Activated naive CD4-positive, alpha-beta T cell (primary cell): ENCODE measurements at places on chromosomes 11 and 22.

GRCh38 chr22:25728071-25728470, 13.9 kb upstream of the MYO18B start:
- no peak for DNase-seq

GRCh38 chr11:72114570-72114969, 2.1 kb upstream of the ANAPC15 start:
- DNase-seq: no peak

GRCh38 chr11:63683133-63683991, 2.1 kb downstream of the RTN3 start:
- DNase-seq: no peak

DNA sequence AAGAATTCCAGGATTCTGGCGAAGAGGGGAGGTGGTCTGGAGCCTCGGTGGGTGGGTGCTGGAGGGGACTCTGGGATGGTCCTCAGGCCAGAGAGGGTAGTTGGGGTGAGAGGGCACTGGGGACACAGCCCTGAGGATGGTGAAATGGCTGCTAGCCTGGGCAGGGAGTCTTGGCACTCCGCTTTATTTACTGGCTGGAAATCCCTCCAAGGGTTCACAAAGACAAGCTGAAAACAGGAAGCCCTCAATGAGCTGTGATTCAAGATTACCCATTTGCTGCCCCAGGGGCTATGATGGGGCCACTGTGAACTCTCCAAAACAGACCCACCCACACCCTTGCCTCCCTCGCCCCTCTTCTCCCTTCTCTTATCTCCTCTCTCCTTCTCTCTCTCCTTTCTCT, 71.9 kb downstream of the FBXO7 start:
- no peak for DNase-seq

DNA sequence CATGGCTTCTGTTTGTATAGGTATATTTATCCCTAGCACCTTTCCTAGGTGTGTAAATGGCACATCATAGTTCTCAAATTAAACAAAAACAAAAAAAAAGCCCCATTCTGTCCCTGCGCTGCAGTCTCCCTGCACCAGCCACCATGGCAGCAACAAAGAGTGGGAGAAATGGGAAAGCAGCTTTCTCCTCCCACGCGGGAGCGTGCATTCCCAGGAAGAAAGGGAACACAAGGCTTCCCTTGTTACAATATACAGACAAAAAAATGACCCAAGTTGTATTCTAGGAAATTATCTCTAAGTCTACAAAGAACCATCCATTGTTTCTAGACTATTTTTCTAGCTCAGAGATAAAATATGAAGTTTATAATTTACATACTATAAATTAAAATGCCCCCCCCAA, 16.1 kb upstream of the TMPRSS5 start:
- DNase-seq: no peak

GRCh38 chr11:109521571-109522086, 99.6 kb downstream of the C11orf87 start:
- DNase-seq: no peak

GRCh38 chr11:21119411-21119810, 450.0 kb downstream of the NELL1 start:
- no peak for DNase-seq

DNA sequence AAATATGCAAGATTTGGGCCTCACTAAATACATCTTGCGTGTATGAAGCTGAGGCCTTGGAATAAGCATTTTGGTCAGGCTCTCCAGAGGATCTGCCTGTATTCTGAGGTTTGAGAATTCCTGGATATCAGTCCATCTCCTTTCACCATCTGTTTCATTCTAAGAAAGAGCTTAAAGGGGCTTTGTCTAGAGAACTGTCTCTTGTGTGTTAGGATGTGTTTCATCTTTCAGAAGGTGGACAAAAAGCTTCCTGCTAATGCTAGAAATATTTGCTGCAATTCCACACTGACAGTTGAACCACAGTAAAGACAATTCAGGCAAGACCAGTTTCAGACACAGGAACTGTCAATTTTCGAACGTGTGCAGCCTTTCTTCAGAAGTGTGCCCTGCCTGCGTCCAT, 185.4 kb downstream of the DBX1 start:
- no peak for DNase-seq

DNA sequence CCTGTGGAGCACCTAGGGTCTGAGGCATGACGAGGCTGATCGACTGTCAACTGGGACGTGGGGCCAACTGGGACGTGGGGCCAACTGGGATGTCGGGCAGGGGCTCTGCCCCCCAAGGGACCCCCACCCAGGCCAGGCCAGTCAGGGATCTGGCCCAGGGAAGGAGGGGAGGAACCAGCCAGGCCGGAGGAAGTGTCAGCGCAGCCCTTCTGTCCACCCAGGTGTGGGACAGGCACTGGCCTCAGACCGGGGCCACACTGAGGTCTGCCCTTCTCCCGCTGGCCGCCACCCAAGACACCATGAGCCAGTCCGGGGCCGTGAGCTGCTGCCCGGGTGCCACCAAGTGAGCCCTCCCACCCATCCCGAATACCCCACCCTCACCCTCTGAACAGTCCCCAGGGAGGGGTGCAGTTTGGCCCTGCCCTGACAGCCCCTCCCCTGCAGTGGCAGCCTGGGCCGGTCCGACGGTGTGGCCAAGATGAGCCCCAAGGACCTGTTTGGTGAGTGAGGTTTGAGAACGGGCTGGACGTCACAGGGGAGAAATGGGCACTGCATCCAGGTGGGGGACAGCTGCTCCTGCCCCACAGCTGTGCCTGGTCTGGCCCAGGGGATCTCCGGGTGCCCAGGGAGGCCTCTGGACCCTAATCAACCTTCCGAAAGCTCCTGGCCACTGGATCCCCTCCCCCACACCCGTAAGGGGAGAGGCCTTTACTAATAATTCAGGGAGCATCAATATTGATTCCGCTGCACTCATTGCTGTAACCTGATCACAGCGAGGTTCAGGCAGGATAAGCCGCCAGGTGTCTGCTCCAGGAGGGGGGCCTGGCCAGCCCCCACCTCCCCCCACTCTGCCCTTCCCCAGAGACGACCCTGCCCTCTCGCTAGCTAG, 3.3 kb downstream of the EPS8L2 start:
- no peak for DNase-seq

DNA sequence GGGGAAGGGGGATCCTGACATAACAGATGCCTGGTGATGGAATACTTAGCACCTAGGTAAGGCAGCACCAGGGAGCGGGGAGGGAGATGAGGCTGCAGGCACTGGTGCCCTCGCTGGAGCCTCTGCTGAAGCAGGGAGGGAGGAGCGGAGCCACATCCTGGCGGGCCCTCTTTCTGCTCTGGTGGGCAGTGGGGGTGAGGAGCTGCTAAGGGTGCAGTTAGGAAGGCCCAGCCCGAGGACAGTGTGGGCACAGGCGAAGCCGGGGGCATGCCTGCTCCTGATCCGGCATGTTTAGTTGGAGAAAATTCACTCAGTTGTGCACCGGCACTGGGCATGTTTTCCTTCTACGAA, 83.9 kb downstream of the MED15 start:
- DNase-seq: no peak

DNA sequence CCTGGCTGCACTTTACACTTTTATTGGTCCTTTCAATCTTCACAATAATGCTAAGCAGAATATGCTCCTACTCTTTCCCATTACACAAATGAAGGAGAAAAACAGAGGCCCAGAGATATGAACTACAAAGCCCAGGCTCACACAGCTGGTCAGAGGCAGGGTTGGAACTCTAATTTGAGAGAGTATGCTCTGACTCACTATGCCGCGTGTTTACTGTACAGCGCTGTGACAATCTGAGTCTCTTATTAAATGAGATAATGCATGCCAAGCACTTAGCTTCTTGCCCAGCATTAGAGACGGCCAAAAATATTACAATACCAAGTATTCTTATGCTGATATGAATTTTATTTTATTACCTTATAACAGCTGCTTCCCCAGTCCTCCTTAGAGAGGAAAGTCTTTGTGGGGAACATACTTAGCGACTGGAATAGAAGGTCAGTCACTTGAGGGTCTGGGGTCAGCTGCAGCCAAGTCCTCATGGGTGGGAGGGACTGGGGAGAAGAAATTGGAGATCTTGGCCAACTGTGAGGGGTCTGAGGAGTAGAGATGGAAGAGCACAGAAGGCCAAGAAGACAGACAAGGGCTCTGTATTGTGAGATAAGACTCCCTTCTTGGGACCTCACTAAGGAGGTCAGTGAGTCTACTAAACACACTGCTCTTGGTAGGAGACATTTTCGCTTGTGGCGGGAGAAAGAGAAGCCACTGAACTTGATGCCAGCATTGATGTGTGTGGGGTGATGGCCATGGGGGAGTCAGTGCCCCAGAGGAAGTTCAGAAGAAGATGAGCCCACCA, 150.8 kb upstream of the TIMP3 start:
- no peak for DNase-seq

GRCh38 chr11:119937412-119937811, 200.5 kb downstream of the TRIM29 start:
- DNase-seq: no peak

DNA sequence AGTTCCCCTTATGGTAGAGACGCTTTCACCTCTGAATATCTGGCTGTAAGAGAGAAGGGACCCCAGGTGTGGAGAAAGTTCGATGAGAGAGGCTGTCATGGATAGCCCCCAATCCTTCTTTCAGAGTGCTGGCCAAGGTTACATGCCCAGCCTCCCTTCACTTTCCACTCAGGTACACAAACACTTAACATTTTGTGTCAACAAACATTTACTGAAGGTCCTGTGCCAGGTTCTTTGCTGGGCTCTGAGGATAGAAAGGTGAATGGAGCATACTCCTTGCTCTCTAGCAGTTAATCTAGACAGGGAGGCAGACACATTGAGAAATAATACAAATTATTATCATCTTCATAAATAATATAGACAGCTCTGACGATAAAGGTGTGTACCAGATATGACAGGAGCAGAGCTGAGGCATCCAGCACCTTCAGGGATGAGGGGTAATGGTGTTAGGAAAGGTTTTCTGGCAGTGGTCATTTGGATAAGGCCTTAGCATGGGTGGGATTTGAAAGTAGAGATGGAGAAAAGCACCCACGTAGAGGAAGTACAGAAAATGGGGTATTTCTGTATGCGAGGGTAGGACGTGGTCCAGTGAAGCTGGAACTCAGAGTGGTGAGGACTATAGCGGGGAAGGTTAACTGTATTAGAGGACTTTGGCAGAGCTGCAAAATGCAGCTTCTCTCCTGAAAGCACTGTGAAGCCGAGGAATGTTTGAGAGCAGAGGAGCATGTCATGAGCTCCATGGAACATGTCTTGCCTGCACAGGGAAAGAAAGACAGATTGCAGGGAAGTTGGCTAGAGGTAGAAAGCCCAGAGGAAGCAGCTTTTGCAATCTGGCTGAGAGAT, 19.6 kb downstream of the PPFIBP2 start:
- DNase-seq: no peak

DNA sequence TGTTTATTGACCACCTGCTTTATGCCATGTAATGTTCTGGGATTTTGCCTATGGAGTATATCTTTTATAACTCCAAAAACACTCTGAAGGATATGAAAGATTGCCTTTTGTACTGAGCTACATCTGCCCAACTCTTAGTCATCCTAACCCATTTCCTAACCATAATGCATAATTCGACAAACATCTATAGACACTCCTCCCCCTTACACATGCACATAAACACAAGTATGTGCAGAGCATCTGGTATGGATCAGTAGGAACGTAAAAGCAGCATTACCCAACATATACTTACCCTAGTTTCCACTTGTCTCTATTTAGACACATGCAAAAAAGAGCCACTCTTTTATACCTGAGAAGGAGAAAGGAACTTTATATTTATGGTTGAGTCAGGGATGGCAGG, 272.8 kb downstream of the FAM76B start:
- no peak for DNase-seq

DNA sequence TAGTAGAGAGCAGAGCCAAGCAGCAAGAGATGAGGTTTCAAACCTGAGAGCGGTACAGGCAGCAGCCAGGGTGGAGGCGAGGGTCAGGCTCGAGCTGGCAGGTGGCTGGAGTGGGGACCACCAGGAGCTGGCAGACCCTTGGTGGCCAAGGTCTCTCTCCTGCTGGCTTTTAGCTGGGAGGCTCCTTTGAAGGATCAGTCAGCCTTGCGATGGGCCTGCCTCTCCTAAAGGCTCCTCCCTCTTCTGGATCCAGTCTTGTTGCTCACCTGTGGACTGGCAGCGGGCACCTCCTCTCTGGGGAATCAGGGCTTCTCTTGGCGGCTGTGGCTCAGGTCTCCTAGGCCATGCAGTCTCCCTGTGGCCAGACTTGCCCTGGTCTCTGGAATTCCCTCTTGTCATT, 24.8 kb downstream of the TPST2 start:
- DNase-seq: no peak

- no peak for DNase-seq
These were observed 6.4 kb downstream of the MS4A15 start for GRCh38 chr11:60762851-60763691.

GRCh38 chr11:6778518-6778917, 4.3 kb upstream of the OR2AG1 start:
- DNase-seq: no peak

- no peak for DNase-seq
These were observed 2.2 kb downstream of the MLC1 start for GRCh38 chr22:50082961-50083461.
